ENCODE measurements at places on chromosomes 2 and 18.

GRCh38 chr2:146003337-146003736 lies 1483.4 kb upstream of the ZEB2 start:
- DNase-seq, result peak; percentile 2

- DNase-seq, result peak; percentile 90
Measured at GRCh38 chr2:118970396-118971135, 28.6 kb downstream of the MARCO start.

DNA sequence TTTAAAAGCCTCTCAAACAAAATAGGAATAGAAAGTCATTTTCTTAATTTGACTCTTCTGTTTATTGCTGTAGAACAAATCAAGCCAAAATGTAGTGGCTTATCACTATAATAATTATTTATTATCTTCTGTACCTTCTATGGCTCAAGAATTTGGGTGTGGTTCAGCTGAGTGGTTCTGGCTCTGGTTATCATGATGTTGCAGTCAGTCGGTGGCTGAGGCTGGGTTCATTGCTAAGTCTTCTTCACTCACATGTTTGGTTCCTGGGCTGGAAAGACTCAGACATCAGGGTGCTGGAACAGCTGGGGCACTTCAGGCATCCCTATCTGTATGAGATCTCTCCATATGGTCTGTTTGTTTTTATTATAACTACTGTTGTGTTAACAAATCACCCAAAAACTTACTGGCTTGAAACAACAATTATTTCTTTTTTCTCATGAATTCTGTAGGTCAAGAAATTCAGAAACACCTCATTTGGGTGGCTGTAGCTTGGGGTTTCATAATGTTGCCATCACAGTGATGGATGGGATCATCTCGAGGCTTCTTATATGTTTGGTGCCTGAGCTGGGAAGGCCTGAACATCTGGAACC lies 242.6 kb upstream of the FBXO11 start:
- DNase-seq, result no peak

GRCh38 chr18:43805646-43806194 lies 528.4 kb upstream of the SYT4 start:
- no peak for DNase-seq

GRCh38 chr2:44930274-44931197 lies 11.0 kb upstream of the SIX3 start:
- peak; percentile 69 for DNase-seq

DNA sequence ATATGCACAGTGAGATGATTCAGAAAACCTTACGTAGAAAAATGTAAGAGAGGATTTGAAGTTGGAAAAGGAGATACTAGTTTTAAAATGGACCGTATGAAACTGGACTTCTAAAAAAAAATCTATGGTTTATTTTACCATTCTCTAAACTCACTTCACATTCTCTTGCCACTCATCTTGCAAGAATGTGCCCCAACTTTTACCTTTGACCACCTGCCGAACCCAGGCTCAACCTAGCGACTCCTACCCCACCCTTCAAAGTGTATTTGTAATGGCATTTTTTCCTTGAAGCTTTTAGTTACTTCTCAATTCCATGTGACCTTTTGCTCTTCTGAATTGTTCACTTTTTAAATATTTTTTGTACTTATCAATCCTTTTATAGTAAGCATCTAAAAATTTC lies 160.8 kb downstream of the PHLPP1 start:
- DNase-seq, result no peak

DNA sequence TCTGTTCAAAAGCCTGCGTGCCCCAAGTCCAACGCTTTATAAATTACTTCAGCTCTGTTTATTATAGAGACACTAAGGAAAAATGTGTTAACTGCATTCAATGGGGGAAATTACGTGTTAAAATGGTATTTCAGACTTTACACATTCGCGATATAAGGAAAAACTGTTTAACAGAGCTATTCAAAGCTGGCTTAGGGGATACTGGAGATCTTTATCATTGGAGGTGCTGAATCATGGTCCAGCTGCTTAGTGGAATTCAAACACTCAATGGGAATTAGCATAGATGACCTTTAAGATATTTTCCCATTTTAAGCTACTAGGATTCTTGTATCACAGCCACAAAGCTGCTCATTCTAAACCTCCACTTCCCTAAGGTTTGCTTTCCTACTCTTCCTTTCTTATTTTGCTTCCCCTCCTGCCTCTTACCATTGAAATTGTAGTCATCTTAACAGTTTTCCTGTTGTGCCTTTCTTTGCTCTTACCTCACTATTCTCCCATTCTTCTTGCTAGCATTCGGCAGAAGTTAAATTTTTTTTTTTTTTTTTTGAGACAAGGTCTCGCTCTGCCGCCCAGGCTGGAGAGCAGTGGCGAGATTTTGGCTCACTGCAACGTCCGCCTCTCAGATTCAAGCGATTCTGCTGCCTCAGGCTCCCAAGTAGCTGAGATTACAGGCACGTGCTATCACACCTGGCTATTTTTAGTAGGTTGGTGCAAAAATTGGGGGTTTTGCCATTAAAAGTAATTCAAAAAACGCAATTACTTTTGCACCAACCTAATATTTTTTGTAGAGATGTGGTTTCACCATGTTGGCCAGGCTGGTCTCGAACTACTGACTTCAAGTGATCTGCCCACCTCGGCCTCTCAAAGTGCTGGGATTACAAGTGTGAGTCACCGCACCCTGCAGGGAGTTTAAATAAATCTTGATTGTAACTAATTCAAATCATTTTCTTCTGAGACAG lies 6.5 kb downstream of the SULT6B1 start:
- no peak for DNase-seq

DNA sequence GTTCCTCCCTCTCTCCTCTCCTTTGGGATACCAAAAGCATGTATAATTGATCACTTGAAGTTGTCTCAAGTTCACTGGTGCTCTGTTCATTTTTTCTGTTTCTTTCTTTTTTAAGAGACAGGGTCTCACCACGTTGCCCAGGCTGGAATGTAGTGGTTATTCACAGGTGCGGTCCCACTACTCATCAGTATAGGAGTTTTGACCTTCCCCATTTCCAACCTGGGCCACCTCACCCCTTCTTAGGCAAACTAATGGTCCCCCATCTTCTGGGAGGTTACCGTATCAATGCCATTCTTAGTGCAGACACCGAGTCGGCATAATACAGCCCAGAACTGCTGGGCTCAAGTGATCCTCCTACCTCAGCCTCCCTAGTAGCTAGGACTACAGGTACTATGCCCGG lies 31.3 kb upstream of the TMEM247 start:
- DNase-seq, result no peak

DNA sequence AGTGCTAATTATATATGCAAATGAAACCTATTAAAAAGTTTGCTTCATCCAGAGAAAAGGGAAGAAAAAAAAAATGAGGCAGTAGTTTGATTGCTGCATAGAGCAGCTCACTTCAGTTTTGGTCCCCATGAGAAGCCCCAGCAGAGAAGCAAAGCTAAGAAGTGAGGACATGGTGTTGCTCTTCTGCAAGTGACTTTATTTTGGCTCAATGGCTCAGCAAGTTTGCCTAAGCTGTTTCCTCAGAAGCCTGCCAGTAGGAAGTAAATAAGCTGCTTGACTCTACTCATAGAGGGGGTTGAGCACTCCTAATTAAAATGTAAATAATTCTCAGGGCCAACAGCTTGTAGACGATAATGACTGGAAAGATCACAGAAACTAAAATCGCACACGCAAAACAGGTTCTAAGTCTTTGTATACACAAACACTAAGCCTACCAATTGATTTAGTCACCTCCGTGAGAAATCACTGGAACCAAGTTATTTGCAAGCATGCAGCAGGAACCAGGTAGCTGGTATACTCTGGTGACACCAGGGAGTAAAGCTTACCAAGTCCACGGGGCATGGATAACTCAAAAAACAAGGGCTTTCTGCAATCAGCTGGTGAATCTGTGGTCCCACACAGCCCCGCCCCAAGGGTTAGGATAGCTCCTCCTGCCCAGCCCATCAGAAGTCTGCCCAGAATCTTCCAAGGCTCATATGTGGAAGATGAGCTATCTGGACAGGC lies 39.7 kb upstream of the NABP1 start:
- DNase-seq, result peak; percentile 25

GRCh38 chr2:136106505-136106904 lies 11.4 kb downstream of the CXCR4 start:
- no peak for DNase-seq

DNA sequence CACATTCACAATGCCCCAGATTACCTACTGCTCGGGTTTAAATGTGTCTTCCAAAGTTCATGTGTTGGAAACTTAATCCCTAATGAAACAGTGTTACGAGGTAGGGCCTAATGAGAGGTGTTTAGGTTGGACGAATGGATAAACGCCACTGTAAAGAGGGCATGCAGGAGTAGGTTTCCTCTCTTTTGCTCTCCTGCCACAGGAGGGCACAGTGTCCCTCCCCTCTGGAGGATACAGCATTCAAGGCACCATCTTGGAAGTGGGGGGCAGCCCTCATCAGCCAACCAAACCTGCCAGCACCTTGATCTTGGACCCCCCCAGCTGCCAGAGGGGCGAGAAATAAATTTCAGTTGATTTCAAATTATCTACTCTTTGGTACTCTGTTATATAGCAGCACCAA lies 103.5 kb downstream of the TSHZ1 start:
- no peak for DNase-seq

- no peak for DNase-seq
Measured at GRCh38 chr2:96647681-96648080, 5.1 kb downstream of the FER1L5 start.

- no peak for DNase-seq
Measured at GRCh38 chr2:25259737-25260124, 82.0 kb downstream of the DNMT3A start.

DNA sequence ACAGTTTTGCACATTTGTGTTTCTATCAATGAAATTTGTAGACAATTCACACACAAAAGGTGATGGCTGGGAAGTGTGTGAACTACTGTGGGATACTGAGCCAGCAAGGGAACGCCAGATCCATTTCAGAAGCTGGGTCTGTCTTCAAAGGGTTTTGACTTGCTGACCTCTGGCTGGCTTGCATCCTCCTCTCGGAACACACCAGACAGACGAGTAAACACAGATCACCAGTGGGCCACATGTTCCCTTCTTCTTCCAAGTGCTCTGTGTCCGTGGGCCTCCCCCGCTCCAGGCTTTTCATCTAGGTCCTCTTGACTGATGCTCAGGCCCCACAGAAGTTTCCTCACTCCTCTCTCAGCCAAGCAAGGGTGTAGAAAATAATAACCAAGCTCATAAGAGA lies 122.2 kb upstream of the OSR1 start:
- DNase-seq, result no peak

DNA sequence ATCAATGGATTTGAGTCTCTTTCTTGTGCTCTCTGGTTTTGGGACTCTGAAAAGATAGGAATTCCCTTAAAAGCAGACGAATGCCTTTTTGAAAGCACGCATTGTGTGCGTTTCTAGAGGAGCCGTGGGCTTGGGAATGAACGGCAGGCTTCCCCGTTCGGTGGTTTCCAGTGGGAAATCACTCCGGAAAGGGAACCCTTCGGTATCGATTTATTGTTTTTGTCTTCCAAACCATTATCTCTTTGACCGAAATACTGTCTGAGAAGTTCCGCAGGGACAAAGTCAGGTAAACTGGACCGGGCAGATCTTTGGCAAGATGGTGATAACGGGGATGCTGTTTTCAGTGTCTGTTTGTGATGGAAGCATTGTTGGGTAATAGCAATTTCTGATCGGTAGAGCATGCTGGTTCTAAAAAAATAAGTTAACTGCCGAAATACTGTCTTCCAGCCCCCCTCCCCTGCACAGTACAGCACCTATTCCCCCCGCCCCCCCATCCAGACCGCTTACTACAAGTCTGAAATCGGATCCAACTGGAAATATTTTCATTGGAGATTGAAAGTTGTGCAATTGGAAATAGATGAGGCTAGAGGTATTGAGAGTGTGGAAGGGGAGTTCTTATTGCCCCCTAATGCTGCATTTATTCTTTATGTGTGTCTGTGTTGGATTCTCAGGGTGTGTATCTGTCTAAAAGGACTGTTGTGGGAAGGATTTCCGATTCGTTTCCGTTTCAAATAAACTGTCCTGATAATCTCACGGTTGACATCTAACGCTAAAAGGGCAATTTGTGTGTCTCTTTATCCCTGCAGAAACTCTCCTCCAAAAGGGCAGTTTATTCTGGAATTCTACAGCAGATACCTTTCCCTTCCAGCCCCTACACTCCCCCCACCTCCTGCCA lies 635 bp downstream of the SETBP1 start:
- DNase-seq, result no peak

DNA sequence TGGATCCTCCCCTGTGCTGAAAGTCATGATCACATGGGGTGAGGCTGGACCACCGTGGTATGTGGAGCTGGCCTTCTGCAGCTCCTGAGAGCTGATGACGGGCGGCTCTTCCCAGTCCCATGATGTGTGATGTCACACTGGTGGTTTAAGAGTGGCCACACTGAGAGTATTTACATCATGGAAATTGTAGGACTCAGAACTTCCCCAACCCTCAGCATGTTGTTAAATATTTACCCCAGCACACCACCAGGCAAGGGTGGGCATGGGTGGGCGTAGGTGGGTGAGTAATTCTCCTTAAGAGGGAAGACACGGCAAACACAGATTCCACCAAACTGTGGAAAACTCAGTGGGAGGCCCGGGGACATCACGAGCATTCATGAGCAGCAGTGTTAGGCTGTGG lies 106.8 kb downstream of the ALPK2 start:
- no peak for DNase-seq

- no peak for DNase-seq
Measured at GRCh38 chr2:52036853-52037252, 1004.9 kb upstream of the NRXN1 start.

GRCh38 chr2:119119999-119120756 lies 38.4 kb downstream of the C1QL2 start:
- no peak for DNase-seq

- no peak for DNase-seq
Measured at GRCh38 chr18:65721619-65722018, 29.2 kb upstream of the CDH7 start.

GRCh38 chr2:235868645-235869044 lies 299.5 kb downstream of the GBX2 start:
- DNase-seq, result no peak

- DNase-seq, result peak; percentile 59
Measured at GRCh38 chr2:42872721-42873120, 80.3 kb upstream of the HAAO start.

- no peak for DNase-seq
Measured at GRCh38 chr2:58122540-58122939, 75.9 kb downstream of the VRK2 start.

GRCh38 chr18:63271148-63271547 lies 48.4 kb downstream of the BCL2 start:
- no peak for DNase-seq

DNA sequence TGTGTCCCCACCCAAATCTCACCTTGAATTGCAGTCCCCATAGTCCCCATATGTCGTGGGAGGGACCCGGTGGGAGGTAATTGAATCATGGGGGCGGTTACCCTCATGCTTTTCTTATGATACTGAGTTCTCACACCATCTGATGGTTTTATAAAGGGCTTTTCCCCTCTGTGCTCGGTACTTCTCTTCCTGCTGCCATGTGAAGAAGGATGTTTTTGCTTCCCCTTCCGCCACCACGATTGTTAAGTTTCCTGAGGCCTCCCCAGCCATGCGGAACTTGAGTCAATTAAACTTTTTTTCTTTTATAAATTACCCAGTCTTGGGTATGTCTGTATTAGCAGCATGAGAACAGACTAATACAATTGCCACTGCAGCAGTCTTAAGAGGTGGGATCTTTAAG lies 134.9 kb downstream of the LTBP1 start:
- DNase-seq, result no peak

GRCh38 chr2:239394346-239394945 lies 6.4 kb downstream of the HDAC4 start:
- no peak for DNase-seq

Data from NB4 (cell line).